ENCODE measurements at places on chromosomes 12 and 14.

DNA sequence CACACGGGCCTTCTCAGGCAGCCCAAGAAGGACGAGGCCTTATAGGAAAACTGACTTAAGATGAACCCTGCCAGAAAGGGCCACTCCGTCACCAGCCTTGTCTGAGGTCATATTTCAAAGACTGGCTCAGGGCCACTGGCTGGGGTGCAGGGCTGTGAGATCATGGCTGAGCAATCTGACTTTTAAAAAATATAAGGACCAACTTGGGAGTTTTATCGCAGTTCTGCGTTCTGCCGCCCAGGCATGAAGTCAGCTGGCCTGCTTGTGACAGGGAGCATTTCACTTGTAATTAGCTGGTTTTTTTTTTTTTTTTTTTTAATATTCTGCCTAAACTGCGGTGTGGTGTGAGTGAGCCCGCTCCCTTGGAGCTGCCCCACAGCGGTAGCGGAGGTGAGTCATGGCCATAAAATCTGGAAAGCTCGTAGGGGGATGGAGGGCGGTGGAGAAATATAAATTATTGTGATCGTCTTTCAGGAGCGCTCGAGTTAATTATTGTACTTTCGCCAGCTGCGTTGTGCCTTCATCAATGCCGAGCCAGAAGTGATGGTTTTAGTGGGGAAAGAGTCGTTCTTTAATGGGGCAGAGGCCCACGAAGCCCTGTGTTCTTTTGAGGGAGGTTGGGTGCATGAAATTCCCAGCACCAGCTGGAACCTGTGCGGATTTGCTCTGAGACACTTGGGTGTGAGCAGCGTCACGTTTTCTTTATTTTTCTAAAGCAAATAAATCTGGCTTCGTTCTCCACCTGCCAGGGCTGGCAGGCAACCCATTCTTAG lies 231.9 kb downstream of the C12orf75 start:
- DNase-seq = no peak

DNA sequence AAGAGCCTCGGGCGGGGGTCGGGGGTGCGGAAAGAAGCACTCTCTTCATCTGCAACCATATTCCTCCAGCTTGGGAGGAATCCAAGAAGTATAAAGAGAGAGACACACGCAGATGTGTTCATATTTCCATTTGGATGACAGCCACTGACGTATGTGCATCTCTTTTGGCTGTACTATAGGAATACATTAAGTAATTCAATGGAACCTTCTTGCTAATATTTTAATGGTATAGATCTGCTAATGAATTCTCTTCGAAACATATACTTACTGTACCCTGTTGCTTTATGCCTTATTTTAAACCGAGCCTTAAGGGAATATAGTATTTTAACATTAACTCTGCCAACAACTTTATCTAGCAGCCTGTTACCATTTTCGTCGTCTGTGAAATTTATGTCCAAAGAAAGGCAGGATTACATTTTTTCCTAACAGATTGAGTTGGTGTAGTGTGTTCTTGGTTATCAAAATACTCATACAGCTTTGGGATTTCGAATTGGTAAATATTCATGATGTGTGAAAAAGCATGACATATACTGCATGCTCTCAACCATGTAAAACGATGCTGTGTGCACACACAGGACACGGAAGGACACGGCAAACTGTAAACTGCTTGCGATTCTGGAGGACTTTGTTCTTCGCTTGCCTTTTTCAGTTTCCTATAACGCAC lies 84.5 kb downstream of the CCDC88C start:
- DNase-seq = no peak

- DNase-seq = no peak
Measured at GRCh38 chr14:65478596-65478995, 66.1 kb downstream of the FUT8 start.

DNA sequence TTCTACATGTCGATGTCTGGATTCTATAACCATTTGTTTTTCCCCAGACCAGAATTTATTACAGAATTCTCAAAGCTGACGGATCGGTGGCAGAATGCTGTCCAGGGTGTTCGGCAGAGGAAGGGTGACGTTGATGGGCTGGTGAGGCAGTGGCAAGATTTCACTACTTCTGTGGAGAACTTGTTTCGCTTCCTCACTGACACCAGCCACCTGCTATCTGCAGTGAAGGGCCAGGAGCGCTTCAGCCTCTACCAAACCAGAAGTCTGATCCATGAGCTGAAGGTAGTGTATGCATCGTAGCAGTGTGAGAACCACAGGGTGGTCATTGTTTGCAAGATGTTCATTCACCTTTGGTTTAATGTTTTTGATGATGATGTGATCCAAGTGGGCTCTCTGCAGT lies 124.0 kb downstream of the ESR2 start:
- DNase-seq = no peak

DNA sequence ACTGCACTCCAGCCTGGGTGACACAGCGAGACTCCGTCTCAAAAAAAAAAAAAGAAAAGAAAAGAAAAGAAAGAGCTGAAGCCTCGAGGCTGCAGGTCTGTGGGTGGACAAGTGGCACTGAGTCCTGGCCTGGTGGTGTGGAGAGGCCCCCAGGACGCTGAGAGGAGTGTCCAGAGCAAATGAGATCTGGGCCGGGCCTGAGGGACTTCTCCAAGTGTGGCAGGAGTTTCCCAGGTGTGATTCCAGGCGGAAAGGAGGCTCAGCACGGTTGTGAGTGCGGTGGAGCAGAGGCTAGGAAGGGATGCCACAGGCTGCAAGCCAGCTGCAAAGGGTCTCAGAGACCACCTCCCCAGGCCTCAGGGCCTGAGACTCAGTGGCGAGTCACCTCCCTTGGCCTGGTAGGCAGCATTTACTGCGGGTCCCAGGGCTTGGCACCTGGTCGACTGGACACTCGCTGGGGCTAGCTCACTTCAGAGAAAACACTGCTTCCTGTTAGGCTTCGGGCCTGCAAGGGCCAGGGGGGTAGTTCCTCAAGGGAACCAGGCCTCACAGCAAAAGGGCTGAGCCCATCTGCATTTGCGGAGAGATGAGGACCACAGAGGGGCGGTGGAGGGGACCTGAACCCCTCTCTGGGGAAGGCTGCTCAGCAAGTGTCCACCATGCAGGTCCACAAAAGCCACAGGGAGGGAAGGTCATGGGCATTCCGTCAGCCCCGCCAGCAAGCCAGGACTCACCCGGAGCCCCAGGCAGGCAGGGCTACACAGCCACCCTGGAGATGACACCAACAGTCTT lies 11.7 kb downstream of the TTC7B start:
- DNase-seq = no peak
